Bronchial epithelial cell (primary cell): ENCODE measurements at places on chromosomes 12 and 14.

DNA sequence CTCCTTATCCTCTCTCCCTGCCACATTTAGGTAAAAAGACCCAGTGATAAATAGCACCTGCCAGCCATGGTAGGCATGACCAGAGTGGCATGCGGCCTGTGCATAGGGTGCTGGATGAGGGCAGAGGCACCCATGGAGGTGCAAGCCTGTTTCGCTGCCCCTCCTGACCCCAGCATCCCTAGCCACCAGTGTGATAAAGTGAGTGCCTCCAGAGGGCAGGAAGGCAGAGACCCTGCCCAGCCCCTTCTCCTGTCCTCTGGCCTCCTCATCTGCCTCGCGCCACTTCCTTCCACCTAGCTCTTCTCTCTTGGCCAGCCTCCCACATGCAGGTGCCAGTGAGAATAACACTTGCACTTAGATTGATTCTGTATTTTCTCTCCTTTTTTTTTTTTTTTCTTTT is 108.3 kb upstream of the FUT8 start:
- no peak for DNase-seq

GRCh38 chr14:68253878-68254528 is 434.4 kb downstream of the RAD51B start:
- no peak for DNase-seq

DNA sequence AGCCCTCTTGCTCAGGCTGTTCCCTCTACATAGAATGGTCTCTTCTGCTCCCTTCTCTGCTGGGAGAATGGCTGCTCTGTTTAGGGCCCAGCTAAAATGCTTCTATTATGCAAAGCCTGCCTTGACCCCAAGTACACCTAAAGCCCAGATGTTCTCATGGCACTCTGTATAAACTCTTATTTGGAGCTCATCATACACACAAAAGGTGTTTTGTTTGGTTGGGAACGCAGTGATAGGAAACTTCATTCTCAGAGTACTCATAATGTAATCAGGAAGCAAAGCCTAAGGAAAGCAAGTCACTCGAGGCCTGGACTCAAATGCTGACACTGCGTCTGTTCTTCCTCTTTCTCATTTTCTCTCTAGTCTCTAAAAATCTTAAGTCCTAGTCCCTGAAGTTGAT is 38.2 kb upstream of the SYCP3 start:
- no peak for DNase-seq

DNA sequence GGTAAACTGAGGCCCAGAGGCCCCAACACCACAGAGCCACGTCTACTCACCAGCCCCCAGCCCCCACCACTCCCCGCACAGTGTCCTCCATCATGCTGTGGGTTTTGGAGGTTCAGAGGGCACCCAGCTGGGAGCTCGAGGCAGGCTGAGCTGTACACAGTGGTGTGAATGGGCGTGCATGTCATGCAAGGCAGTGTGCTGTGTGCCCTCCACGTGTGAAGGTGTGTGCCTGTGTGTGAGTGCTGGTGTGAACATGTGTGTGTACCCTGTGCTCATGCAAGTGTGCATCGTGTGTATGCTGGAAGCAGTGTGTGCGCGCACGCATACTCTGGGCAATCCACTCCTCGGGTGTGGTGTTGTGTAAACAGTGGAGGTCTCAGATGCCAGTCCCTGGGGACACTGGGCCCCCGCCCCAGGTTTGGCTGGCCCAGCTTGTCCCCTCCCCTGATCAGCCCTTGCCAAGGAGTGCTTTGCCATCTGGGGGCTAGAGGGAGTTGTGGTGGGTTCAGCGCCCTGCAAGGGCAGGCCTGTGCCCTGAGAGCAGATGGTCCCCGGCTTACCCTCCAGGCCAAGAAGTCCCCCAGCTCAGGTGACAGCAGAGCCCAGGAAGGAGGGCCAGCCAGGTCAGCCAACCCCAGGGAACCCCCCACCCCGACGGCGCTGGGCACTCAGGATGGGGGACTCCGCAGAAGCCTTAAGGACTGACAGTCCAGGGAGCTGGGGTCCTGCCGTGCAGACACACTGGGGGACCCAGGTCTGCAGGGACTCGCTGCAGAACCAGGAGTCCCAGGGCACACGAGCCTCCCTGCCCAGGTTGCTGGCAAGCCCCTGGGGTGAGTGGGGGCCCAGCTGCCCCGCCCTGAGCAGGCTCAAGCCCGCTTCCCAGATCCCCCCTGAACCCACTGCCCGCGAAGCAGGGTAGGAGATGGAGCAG is 23.8 kb upstream of the GPR132 start:
- no peak for DNase-seq
